Activated T-cell treated with anti-CD3 and anti-CD28 coated beads for 4 hours (primary cell): ENCODE measurements at places on chromosomes 6 and 20.
A peak's percentile ranks its signal among the peaks of the same experiment; 100 is the strongest.

DNA sequence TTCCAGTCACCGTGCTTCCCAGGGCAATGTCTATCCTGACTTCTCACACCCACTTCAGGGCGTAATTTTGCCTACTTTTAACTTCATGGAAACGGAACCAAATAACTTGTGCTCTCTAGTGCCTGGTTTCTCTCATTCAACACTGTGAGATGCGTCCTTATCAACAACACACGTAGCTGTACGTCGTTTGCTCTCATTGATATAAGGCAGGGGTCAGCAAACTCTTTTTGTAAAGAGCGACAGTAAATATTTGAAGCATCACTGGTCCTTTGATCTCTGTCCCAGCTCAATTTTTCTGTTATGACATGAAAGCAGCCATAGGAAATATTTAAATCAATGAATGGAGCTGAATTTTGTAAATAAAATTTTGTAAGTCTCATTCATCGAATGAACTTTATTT, 239.3 kb upstream of the KCNG1 start:
- no peak for DNase-seq

DNA sequence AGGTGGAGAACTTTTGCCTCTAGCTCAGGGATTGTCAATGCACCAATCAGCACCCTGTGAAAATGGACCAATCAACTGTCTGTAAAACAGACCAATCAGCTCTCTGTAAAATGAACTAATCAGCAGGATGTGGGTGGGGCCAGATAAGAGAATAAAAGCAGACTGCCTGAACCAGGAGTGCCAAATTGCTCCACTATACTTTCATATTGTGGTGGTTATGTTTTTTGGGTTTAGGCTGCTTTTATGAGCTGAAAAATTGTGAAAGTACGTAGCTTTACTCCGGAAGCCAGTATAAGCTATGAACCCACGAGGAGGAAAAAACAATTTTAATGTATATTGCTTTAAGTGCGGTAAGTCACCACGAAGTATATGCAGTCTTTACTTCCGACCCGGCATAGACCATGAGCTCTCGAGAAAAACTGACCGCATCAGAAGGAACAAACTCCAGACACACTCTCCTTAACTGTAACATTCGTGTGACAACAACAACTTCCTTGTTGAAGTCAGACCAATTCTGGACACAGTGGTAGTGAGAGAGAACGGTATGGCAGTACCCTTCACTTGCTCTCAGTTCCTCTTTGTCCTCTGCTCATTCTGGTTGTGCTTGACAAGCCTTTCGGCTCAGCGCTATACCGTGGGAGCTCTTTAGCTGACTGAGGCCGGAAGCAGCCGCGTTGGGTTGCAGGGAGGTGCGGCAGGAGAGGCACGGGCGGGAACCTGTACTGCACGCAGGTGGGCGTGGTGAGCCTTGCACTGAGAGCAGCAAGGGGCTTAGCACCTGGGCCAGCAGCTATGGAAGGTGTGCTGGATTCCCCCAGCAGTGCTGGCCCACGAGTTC, 81.9 kb upstream of the E2F3 start:
- peak; percentile 60 for DNase-seq

DNA sequence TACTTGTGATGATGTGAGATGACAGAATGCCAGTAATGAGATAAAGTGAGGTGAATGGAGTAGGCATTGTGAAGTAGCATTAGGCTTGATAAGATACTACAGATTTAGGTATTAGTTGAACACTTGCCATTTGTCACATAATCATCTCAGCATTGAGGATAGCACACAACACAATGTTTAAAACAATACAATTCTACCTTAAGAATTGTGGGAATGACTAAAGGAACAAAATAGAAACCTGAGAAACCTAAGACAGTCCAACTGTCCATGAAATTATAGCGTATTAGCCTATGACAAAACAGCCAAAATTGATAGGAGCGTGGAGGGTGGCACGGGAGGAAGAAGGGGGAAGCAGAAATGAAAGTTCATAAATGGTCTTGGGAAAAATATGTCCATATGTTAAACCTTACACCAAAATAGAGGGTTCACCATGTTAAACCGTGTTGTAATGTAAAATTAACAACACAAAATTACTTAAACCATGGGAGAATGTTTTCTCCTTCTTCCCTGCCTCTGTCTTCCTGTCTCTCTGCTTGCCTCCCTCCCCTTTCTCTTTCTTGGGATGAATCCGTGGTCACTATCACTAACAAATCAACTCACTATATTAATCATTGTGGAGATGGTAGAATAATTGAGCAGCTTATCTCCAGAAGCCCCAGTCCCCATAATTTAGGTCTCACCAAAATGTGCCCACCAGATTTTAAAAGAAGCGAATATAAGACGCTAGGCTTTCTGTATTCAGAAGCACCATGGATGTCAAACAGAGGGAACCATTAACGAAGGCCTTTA, 33.0 kb upstream of the HFE start:
- DNase-seq = no peak

- peak; percentile 27 for DNase-seq
These were observed 538 bp upstream of the ZFP64 start for GRCh38 chr20:52191916-52192718.

GRCh38 chr6:69438113-69438512, 358.7 kb downstream of the LMBRD1 start:
- DNase-seq = no peak

DNA sequence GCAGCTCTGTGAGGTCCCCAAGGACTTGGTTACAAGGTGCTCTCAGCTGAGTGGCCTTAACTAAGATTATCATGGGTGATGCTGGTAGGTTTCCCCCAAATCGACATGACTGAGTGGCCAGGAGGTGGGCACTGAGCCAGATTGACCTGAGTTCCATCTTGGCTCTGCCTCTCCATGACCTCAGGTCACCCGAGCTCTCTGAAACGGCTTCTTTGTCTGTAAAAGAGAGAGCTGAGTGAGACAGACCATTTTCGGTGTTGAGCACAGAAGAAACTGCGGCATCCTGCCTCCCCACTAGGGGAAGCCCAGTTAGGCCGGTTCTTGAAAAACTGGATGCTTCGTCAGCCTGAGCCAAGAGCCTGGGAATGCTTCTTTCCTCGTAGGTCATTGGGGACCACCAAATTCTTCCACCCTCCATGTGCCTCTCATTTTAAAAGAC, 14.1 kb upstream of the STX16 start:
- no peak for DNase-seq

GRCh38 chr6:63272397-63272796, 47.4 kb downstream of the LGSN start:
- no peak for DNase-seq

- no peak for DNase-seq
These were observed 75.3 kb downstream of the ELOVL2 start for GRCh38 chr6:10968776-10969175.

DNA sequence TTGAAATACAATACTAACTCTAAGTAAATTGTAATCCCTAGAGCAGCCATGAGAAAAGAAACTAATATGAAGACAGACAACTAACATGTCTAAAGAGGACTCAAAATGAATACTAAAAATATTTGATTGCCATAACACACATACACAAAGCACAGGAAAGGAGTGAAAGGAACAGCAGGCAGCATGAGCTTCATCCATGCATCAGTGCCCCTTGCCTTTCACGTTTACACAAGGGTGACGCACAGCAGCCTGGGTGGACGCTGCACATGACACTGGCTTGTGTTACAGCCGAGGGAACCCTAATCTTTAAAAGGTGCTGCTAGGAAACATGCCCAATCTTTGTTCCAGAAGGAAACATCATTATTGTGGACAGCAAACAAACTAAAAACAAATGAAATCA, 123.5 kb downstream of the MAN1A1 start:
- no peak for DNase-seq

GRCh38 chr6:75893776-75894152, 144.7 kb downstream of the MYO6 start:
- no peak for DNase-seq

GRCh38 chr6:129860908-129861665, at the start of gene TMEM244:
Gene TMEM244, minus strand, starts transcription at chr6:129861315. Its CDS starts 127 bp downstream, at chr6:129861188.
- DNase-seq = no peak
